ENCODE measurements at places on chromosomes 2 and 18. TPM values are rescaled to one million over a fixed set of nuclear protein-coding genes. Genes with fewer than 3 reads are reported as not detected.

Gene TMEM182
- 5.3 TPM for total RNA-seq

Gene DSG4
- total RNA-seq = not detected

Gene KIAA2012
- not detected for total RNA-seq

Gene GNAL
- 4.4 TPM for total RNA-seq

Gene DCAF17
- 11.6 TPM for total RNA-seq

Gene POTEI
- not detected for total RNA-seq
